ENCODE measurements at places on chromosomes 12 and 14.

- no peak for DNase-seq
Measured at GRCh38 chr12:750366-751191, 1.8 kb upstream of the WNK1 start.

GRCh38 chr12:99053616-99054362 lies 408.7 kb downstream of the APAF1 start:
- no peak for DNase-seq

GRCh38 chr12:61750604-61751003 lies 509.6 kb upstream of the USP15 start:
- DNase-seq: no peak

- no peak for DNase-seq
Measured at GRCh38 chr14:50854521-50854920, 17.3 kb upstream of the ABHD12B start.

- DNase-seq: no peak
Measured at GRCh38 chr14:87278415-87278814, 714.6 kb downstream of the GALC start.

GRCh38 chr14:24256960-24257359 lies 6.0 kb downstream of the TGM1 start:
- no peak for DNase-seq

GRCh38 chr12:53063708-53064612 lies 14.1 kb downstream of the TNS2 start:
- no peak for DNase-seq

DNA sequence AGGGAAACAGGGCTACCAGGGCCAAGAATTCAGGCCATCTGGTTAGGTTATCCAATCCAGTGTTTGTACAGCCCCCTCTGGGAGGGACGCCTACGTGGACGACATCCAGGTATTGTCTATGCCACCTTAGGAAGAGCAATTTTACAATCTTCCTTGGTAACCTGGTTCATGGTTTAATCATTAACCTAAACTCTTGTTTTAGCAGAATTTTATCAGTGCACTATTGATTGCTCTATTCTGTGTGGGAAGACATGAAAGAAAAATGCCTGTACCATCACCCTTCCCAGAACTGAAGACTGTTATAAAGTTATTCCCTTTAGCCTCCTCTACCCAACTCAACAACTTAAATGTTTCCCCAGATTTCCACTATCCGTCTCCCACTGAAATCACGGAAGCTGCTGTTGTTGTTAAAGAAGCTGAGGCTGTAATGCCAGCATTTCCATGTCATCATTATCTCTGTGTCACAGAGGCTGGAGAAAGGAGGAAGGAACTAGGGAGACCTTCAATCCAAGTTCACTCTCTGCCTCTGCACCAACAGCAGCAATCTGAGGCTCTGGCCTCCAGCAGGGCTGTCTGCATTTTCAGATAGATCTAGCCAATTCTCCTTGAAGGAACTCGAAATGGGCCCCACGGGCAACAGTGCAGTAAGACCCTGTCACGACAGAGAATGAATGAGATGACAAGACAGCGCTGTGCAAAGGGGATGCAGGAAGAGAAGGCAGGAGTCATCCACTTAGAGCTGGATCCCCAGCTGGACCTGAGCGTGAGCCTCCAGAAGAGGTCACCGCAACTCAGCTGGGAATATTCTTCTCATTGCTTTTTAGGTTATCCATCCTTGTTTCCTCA lies 183.4 kb upstream of the GZMB start:
- no peak for DNase-seq

DNA sequence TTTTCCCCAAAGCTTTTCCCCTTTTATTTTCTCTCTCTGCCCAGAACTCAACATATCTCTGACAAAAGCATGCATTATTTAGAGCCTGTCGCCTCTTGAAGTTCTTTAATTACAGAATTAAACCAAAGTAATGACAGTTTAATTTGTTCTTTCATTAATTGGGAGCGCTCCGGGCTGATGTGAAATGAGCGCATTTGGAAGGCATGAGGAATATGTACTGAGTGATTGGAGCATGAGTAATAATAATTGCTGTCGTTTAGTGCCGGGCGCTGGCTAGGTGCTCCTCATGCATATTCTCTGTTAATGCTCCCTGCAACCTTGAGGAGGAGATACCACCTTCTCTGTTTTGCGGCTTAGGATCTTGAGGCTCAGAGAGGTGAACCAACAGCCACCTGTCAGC lies 120.5 kb downstream of the SLC25A47 start:
- DNase-seq: no peak

DNA sequence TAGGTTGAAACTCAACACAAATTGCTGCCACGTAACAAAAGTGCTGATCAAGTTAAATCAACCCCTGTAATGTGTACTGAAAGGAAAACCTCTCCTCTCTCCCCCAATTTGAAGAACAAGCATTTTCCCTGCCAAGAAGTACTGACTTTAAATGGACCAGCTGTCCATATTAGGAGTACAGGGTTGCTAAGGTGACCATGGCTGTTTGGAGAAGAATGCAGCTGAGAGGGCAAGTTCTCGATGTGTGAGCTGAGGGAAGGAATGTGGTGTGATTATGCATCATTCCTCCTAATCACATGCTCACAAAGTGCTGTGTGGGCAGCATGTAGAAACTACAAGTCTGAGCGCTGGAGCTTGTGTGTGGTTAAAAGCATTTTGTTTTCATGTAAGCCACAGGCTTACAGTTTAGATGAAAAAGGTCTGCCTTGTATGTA lies 50.9 kb upstream of the CCT2 start:
- peak; percentile 61 for DNase-seq

GRCh38 chr12:82966001-82966559 lies 279.4 kb downstream of the TMTC2 start:
- no peak for DNase-seq

DNA sequence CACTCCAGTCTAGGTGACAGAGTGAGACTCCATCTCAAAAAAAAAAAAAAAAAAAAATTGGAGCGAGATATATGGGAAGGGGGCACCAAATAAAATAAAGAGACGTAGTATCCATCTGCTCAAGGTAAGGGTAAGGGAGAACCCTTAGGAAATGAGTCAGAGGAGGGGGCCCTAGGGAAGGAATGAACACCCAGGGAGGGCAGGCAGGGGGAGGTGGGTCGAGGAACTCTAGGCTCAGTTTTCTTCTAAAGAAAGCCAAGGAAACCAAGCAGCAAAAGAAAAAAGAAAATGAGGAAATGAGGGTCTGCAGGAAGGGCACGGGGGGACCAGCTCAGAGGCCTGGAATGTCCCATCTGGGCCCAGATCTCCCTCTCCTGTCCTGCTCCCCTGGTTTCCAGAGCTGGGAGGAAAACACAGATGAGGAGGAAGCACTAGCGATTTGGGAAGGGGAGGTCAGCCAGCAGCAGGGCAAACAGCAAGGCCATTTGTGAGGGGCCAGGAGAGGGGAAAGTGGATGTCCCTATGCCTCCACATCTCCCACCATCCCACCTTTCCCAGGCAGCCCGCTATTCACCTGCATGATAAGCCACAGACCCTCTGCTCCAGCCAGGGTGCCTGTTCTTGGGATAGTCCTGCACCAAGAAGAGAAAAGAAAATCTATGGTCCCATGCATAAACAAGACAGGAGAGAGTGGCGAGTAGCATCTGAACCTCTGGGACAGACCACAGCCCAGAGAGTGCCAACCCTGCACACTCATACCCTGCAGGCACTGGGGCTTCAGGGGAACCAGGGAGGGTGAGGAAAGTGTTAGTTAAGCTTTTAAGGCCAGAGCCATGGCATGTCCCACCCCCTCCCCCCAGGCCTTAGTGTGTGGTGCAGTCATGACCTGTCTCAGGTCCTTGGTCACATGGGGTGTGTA lies 11.9 kb downstream of the SPRYD3 start:
- DNase-seq: no peak

- no peak for DNase-seq
Measured at GRCh38 chr14:77561881-77562280, 54.6 kb downstream of the SPTLC2 start.

DNA sequence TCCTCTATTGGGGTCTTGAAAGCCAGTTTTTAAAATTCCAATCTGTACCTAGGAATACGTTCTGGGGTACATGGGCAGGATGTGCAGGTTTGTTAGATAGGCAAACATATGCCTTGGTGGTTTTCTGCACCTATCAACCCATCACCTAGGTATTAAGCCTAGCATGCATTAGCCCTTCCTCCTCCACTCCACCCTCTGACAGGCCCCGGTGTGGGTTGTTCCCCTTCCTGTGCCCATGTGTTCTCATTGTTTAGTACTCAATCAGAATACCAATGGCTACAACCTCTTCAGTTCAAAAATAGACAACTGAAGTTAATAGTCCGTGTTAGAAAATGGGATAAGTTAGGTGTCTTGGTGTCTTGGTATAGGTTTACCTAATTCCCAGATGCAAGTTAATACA lies 3.4 kb downstream of the NTS start:
- no peak for DNase-seq

GRCh38 chr14:77212943-77213678 lies 31.5 kb downstream of the TMEM63C start:
- peak; percentile 41 for DNase-seq

DNA sequence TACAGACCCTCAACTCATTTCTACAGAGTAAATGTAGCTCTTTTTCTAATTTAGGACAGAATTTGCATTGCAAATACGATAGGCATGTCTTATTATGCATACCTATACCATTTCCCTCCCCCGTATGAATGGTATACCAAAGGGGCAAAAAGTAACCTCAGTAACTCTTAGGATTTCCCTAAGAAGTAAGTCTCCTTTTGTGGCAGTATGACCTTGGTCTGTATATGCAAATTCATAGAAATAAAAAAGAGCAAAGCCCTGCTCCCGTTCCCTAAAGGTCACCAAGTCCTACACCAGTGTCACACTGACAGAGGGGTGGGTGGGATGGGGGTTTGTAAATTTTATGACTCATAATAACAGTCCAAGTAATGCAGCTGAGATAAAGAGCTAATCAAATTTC lies 365.8 kb upstream of the CCDC196 start:
- no peak for DNase-seq

DNA sequence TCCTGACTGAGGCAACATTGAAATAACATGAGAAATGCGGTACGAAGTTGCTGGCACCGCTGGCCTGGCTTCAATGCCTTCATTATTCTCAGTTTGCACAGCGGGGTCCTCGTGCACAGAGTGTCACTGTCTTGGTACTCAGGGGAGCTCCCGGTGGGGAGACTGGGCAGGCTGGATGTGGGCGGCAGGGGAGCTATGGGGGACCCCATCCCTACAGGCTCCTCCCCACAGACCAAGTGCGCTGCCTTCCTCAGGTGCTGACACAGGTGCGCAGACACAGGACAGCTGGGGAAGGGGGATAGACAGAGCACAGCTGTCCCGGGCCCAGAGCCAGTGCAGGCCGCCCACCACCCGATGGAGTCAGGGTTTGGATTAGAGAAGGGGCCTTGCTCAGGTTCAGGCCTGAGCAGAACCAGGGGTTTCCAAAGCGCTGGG lies 270.1 kb downstream of the ADGRD1 start:
- no peak for DNase-seq

DNA sequence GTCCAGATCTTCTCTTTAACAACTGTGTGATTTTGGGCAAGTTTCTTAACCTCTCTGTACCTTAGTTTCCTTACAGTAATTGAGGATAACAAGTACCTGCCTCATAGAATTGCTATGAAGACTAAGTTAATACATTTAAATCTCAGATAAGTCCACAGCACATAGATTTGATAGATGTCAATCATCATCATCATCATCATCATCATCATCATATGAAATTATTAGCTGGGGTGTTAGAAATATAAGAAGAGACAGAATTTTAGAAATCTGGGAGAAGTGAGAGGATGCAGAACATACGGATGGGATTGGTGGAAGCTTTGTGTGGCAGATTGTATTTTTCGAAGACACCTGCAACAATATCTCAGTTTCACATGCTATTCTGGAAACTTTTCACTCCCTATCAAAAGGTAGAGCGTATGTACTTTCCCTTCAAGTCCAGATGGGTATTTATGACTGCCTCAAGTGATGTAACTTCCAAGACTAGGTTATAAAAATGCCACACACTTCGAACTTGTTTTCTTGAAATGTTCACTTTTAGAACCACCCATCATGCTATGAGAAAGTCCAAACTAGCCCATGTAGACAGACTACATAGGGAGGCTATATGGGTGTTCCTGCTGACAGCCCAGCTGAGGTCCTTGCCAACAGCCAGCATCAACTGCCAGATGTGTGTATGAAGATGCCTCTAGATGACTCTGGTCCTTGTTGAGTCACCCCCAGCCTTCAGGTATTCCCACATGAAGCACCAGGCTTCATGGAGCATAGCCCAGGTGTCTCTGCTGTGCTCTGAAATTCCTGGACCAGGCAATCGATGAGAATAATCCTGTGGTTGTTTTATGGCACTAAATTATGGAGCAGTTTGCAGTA lies 20.7 kb upstream of the SDR39U1 start:
- DNase-seq: no peak

DNA sequence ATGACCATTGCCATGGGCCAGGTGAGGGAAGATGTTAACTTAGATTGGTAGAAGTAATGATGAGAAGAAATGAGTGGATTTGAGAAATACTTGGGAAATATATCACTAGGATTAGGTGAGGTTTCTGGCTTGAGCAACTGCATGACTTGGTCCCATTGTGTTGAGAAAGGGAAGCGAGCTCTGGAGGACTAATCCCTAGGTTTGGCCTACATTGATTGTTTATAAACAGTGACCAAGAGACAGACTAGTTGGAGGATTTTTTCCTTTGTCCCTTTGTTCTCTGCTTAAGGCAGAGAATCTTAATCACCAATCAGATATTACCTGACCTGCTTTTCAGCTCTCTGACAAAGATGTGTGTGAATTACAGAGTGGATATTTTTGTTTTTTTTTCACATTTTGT lies 100.5 kb downstream of the AEBP2 start:
- no peak for DNase-seq

DNA sequence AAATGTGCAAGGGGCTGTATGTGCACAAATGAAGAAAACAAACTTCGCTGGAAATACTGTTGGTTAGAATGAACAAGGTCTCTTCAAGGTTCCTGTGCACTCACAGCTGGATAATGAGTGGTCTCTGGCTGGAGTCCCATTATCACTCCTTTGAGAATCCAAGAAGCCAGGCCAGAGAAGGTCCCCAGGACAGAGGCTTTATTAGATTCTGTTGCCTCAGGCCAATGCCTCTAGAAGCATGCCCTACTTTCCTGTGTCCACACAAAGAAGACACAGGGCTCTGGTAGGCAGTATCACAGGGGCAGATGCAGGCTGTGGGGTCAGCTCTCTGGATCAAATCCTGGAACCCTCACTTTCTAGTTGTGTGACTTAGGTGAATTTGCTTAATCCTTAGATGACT lies 384.7 kb downstream of the GRIN2B start:
- no peak for DNase-seq

- DNase-seq: no peak
Measured at GRCh38 chr12:94099632-94100031, 48.7 kb upstream of the PLXNC1 start.

DNA sequence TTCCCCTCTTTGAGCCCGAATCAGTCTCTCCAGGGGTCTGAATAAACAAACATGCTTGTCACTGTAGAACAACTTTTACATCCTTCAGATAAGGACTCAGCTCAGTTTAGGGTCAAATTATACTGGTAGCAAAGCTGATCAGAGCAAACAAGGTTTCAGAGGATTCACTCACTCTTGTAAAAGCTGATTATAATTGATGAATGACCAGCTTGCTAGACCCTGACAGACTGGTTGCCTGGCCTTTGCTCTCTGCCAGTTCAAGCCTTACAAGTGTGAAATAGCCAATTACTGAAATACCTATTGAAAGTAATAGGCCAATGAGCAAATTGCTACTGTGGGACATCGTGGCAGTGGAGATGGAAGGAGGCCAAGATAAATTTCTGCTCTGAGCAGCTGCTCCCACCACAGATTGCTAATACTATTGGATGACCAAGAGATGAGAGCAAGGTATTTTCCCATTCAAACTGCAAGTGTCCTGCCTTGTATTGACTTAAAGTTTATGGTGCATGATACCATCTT lies 177.6 kb downstream of the PDZRN4 start:
- DNase-seq: no peak

GRCh38 chr12:107593713-107594381 lies 91.8 kb upstream of the PWP1 start:
- no peak for DNase-seq

Measured in activated T-cell treated with anti-CD3 and anti-CD28 coated beads, Interleukin-2, amount 50 U/mL, for 72 hours (primary cell).